Stimulated activated CD4-positive, alpha-beta T cell treated with anti-CD3 and anti-CD28 coated beads, Interleukin-12 subunit alpha, Interleukin-12 subunit beta, amount 100 ng/mL, for 24 hours (primary cell): ENCODE measurements at places on chromosomes 3 and 15.

GRCh38 chr3:175422744-175423143, 563.6 kb downstream of the NAALADL2 start:
- no peak for DNase-seq

DNA sequence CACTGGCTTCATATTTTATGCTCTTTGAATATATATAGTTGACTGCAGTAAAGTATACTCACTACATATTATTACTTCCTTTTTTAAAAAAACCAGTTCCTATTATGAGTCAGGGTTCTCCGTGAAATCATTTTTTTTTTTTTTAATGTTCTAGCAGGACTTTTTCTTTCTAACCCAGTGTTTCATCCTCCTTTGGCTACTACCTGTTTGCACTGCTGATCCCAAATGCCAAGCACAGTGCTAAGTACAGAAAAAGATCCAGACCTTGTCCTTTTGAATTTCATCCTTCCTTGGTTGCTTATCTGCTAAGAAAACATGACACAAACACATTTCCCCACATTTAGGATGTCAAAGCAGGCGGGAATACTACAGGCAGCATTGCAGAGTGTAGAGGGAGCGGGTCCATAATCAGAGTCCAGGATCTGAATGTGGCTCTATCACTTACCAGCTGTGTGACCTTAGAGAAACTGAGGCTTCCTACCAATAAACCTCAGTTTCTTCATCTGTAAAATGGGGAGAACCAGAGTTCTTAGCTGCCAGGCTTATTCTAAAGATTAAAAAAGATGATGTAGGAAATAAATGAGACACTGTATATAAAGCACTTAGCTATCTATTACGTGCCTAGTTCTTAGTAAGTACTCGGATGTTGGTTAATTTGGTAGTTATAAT, 37.2 kb upstream of the ANPEP start:
- no peak for DNase-seq

GRCh38 chr3:2837910-2838309, 272.3 kb downstream of the IL5RA start:
- DNase-seq = no peak

DNA sequence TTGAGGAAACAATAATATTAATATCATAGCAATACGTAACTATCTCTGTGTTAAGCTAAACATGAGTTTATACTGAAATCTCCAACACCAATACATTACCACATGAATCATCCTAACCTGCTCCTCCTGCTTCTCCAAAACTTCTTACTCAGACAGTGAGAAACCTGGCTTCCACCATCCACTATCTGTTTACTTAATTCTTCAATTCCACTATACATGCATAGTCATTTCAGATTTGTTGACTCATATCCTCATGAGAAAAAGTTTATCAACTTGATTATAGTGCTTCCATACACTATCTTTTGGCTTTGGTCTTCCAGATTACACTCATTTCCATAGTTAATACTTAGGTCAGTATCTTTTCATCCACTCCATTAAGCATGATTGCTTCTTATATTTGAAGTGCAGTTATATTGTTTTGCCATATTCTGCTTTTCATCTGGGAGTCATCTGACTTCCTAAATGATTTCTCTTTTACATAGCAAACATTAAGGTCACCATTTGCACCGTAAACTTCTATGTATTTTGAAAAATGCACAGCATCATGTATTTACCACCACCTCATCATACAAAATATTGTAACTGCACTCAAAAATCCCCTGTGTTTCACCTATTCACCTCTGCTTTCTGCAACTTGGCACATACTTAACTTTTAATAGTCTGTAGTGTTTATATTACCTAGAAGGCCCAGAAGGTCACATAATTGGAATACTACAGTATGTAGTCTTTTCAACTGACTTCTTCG, 970.6 kb downstream of the DIPK2A start:
- DNase-seq = no peak

- DNase-seq = no peak
These were observed 491.1 kb upstream of the NR2F2 start for GRCh38 chr15:95839367-95839782.

DNA sequence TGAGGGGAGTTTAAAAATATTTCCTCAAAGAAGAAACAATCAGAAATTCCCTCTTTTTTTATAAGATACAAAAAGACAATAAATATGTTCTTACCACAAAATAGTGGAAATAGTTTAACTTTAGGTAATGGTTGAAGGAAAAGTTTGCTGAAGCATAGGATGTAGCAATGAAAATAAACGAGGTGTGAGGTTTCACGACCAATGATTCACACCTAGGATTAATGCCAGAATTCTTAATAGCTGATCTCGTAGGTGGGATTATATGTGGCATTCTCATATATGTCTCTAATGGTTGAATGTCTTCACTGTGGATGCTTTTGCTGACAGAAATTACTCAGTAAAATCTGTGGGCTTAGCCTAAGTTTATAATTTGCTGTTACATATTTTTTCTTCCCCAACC, 467.7 kb downstream of the FGF12 start:
- DNase-seq = no peak

- no peak for DNase-seq
These were observed 39.7 kb downstream of the DIPK2A start for GRCh38 chr3:144011251-144011799.

DNA sequence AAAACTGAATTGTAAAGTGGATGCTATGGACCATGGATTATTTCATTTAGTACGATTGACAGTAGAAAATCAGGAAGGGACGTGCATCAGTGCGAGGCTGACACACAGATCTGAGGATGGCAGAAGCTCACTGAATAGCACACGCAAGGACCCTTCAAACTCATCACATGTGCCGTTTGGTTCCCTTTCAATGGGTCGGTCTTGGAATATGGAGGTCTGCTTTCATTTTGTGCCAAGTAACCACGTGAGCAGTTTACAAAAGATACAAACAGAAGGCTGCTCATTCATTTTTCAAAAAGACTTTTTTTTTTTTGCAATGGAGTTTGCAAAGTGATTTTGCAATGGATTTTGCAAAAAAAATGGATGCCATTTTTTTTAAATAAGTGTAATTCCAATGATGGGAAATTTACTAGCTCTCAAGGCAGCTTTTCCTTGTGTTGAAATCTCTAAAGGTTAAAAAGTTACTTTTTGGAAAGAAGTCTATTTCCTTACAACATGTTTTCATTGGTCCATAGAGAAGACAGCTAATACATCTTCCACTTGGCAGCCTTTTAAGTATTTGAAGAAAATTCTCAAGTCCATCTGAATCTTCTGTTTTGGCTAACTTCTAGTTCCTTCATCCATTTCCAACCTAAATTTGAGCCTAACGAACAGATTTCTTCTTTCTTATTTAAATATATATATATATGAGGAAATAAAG, 392.3 kb upstream of the TPRG1 start:
- no peak for DNase-seq

DNA sequence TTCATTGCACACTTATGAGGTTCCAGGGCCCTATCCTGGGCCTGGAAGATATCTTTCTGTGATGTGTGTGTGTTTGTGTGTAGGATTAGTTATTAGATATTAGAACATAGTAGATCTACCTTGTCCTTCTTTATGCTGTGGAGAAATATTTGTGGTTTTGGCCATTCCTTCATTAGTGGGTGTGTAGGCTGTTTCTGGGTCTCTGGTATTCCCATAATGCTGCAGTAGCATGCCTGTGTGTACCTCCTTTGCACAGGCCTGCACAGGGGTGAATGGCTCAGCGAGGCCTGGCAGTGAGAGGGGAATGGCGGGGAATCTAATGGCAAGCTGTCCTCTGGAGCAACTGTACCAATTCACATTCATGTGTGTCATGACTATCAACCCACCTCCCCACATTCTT, 125.8 kb upstream of the MRPS22 start:
- DNase-seq = no peak

DNA sequence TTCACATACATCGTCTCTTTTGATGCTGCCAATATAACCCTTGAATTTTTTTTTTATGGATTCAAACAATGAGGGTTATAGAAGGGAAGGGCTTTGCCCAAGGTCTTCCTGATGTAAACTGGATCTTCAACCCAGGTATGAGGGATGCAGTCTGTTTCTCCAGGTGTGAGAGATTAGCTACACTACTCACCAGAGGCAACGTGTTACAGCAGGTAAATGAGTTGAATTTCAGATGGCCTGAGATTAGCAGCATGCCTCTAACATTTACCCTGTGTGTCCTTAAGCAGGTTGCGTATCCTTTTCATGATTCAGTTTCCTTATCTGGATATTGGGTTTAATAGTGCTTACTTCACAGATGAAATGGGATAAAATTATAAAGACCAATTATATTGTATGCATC, 1.9 kb downstream of the RTP4 start:
- no peak for DNase-seq

DNA sequence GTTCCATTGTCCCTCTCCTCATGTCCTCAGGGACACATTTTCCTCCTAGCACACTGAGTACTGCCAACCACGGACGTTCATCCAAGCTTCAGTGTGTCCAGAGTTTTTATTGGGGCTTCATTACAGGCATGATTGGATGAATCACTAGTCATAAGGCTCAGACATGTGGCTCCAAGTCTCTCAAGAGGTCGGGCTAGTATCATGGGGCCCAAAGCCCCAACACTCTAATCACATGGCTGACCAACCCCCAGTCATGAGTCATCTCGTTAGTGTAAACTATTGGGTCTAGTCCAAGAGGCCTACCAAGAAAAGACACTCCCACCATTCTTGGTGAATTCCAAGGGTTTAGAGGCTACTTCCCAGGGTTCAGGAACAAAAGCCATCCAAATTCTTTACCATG, 4.4 kb downstream of the TERC start:
- no peak for DNase-seq
